ENCODE measurements at places on chromosomes 2 and 18.
A peak's percentile ranks its signal among the peaks of the same experiment; 100 is the strongest.

DNA sequence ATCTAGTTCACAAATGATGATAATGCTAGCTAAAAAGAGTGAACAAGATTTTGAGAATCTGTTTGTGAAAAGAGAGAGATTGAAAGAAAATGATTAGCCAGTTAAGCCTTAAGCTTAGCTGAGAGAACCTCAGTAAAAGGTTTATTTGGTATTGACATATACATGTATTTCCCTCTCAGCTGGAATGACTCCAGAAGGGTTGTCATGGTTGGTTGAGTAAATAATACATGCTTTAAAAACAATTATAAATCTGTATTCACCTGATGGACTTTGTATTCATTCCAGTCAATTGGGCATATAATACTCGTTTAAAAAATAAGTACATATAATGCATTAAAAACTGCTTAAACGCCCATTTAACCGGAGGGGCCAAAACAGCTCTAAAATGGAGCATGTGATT, 181.4 kb downstream of the GRB14 start:
- ATAC-seq: no peak

DNA sequence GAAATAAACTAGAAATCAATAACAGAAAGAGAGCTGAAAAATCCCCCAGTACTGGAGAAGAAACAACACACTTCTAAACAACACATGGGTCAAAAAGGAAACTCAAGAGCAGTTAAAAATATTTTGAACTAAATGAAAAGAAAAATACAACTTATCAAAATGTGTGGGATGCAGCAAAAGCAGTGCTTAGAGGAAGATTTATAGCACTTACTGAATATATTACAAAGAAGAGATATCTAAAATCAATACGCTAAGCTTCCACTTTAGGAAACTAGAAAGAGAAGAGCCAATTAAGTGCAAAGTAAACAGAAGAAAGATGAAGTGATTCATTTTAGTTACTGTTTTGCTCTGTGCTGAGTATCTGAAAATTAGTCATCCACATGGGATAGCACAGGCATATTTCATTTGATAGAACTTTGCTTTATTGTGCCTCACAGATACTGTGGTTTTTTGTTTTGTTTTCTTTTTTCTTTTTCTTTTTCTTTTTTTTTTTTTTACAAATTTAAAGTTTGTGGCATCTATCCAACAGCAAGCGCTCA, 17.0 kb downstream of the TGFA start:
- peak; percentile 58 for ATAC-seq

DNA sequence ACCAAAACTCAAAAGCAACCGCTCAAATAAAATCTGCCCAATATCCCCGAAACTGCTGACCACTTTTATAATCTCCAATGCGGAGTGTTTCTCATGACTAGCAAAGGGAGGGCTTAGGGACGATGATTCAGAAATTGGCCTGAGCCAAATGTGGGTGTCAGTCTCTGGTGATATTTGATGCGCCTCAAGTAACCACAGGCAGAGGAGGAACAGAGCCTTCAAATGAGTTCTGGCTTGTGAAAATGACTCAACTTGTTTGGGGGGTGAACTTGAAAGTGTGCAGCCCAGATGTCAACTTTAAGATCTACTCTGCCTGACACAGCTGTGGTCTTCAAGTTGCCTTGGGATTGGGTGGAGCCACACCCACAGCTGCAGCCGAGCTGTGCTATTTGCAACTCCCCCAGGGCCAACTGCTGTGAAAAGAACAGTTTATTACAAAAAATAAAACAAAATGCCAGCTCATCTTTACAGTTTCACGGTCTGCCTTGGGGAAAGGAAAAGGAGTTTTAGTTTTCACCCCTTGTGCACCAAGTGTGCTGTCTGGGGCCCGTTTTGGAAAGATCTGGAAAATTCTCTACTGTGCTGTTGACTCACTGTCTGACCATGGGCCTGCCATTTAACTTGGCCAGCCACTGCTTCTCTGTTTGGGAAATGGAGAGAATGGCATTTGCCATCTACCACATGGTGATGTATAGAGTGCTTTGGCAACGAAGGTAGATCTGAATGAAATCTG, 222.1 kb downstream of the MTX2 start:
- peak; percentile 91 for ATAC-seq

- no peak for ATAC-seq
Observed at GRCh38 chr2:160482673-160483072, 10.9 kb downstream of the RBMS1 start.

GRCh38 chr2:56183643-56184499, at the start of gene CCDC85A:
TSS of gene CCDC85A (plus strand) at chr2:56183990. CDS start at chr2:56184625, 635 bp downstream.
- ATAC-seq: peak; percentile 95

GRCh38 chr18:3604498-3605408, 154.8 kb downstream of the TGIF1 start:
- peak; percentile 59 for ATAC-seq

GRCh38 chr18:7568426-7568825, 1.3 kb downstream of the PTPRM start:
- ATAC-seq: no peak

- no peak for ATAC-seq
Observed at GRCh38 chr18:7206217-7206616, 24.7 kb upstream of the LRRC30 start.

- no peak for ATAC-seq
Observed at GRCh38 chr2:30218814-30219213, 12.5 kb upstream of the LBH start.

DNA sequence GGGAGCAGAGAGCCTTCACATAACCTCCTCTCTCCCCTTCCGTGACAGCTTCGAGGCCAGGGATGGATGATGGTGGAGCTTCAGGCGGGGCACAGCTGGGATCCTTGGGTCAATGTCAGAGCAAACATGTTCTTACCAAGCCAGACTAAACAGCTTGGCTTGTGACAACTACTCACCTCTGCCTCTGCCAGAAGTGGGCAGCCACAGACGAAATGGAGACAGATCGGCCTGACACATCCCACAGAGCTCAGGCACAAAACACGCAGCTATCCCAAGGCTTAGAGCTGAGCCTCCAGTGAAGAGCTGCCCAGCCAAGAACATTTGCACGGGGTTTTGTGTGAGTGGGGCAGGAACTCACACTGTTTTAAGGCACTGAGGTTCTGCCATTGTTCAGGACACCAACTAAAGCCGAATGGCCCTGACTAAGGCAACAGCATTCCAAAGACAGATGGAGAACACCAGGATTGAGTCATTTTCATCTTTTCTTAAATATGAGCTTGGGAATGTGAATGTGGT, 12.8 kb downstream of the PXDN start:
- ATAC-seq: peak; percentile 11

GRCh38 chr18:63148449-63149301, 170.9 kb downstream of the BCL2 start:
- no peak for ATAC-seq

GRCh38 chr18:7336623-7337022, 105.7 kb downstream of the LRRC30 start:
- ATAC-seq: no peak

DNA sequence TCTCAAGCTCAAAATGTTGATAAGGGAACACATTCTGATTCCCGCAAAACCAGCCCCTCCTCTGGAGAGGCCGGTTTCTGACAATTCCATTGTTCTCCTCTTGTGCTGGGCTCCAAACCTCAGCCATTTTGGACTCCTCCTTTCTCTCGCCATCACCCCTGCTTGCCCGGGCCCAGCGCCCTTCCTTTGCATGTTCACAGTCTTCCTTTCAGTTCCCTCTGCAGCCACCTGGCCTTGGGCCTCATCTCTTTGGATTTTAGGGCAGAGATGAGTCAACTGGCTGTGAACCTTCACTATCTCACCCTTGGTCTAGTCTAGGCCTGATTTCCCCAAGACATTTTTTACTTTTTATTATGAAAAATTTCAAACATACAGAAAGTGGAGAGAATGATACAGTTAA, 155.9 kb upstream of the MAP3K20 start:
- ATAC-seq: no peak

GRCh38 chr2:219684721-219685689, 57.6 kb downstream of the SLC4A3 start:
- ATAC-seq: peak; percentile 96

GRCh38 chr2:179272406-179273192, 8.0 kb upstream of the SESTD1 start:
- ATAC-seq: peak; percentile 77

DNA sequence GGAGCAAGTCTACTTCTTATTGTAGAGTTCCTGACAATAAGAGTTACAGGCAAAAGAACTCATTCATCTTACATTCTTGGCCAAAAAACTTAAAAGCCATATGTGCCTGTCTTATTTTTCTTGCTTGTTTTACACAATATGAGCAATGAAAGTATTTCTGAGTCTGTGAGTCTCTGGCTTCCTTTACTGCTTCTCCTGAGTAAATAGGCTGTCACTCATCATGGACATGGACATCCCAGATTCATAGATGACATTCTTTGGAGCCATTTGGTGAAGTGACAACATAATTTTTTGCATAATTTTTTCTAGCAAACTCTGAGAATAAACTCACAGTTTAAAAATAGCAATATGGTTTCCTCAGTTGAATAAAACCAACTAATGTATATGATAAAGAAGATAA, 179.3 kb downstream of the SNTG2 start:
- no peak for ATAC-seq

- no peak for ATAC-seq
Observed at GRCh38 chr2:205496370-205496769, 185.9 kb upstream of the NRP2 start.

DNA sequence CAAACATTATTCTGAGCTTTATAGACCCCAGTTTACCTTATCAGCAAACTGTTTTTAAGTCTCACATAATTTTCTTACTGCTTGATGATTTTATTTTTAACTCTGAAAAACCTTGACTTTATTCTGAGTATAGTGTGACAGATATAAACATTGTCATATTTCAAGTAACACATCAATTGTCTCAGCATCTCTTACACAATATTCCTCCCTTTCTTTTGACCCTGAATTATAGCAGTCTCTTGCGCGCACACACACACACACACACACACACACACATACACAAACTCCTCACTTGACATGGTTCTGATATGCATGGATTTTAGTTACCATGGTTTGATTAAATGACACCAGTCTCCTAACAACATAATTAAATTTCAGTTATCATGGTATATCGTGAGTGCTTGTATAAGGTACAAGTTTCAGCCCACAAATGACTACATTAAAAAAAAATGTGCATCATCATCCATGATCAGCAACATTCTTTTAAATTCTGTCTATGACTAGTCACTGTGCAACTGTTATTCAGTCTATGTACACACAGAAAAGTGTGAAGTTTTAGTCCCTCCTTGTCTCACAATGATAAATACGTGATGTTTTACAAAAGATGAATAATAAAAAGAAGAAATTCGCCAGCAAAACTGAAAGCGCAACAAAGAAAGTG, 39.5 kb upstream of the TACR1 start:
- no peak for ATAC-seq

DNA sequence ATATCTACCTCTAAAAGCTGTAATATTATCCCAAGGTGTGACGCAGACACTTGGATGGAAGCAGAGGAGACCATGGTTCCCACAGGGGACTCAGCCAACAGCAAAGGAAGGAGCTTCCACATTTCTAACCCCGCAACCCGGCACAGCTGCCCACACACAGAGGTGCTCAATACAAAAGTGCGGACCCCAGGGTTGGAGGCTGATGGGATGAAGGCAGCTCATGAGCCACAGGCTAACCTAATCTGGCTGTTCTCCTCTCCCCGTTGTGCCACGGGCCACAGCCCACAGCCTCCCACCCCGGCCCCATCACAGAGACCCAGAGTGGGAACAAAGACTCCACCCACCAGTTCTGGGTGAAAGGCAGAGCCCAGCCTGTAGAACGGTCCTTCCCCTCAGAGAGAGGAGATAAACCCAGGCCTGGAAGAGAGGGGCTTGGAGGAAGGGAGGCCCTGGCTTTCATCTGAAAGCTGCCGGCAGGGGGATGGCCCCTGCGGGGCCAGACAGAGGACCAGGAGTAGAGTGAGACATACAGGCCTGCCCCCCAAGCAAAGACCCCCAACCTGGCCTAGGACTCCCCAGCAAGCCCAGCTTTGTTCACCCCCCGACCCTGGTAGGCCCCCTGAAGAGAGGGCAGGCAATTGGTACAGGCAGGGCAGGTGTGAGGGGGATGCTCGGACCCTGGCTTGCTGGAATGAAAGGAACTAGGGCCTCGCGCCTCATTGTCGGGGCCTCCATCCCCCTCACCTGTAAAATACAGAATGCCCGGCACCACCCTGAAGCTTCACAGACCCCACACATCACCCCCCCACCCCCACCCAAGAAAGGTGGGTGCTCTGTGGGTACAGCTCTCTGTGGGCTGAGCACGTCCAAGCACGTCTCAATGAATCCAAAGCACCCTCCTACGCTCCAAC, 6.9 kb downstream of the RAB17 start:
- no peak for ATAC-seq

GRCh38 chr2:239433777-239434403, 33.1 kb upstream of the HDAC4 start:
- ATAC-seq: peak; percentile 94
